Panc1 (cell line): ENCODE measurements at places on chromosomes 16 and 17.

DNA sequence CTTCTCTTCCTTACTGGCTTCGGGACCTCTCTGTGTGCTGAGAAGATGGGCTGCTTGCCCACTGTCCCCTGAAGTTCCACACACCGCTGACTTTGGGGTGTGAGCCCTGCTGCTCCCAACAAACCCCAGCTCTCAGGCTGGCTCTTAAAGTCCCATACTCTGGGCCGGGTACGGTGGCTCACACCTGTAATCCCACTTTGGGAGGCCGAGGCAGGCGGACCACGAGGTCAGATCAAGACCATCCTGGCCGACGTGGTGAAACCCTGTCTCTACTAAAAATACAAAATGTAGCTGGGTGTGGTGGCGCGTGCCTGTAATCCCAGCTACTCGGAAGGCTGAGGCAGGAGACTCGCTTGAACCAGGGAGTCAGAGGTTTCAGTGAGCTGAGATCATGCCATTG, 17.2 kb downstream of the CD7 start:
- DNase-seq, result no peak

- no peak for DNase-seq
These were observed 140.7 kb downstream of the C16orf78 start for GRCh38 chr16:49514073-49514980.

DNA sequence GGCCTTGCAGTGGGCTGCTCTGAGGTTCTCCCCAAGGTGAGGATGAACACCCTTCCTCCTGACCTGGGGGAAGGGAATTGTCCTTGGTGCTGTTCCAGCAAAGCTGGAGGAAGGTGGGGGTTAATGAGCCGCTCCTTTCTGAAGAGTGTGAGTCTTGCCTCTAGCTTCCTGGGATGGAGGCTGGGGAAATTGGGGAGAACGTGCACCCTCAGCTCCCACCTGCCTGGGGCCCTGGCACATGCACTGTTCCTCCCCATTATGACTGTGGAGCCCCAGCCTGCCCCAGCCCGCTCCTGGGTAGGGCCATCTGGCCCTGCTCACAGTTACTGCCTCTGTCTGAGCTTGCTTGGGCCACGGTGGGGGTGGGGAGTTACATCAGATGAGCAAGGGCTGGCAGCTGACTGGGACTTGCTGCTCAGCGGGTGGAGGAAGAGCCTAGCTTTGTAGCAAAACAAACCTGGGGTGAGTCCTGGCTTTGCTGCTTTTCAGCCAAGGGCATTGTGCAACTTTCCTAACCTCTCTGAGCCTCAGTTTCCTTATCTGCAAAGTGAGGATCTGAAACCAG, 11.1 kb downstream of the TNS4 start:
- DNase-seq, result no peak

GRCh38 chr17:71334048-71334751, 786.6 kb upstream of the SOX9 start:
- no peak for DNase-seq

DNA sequence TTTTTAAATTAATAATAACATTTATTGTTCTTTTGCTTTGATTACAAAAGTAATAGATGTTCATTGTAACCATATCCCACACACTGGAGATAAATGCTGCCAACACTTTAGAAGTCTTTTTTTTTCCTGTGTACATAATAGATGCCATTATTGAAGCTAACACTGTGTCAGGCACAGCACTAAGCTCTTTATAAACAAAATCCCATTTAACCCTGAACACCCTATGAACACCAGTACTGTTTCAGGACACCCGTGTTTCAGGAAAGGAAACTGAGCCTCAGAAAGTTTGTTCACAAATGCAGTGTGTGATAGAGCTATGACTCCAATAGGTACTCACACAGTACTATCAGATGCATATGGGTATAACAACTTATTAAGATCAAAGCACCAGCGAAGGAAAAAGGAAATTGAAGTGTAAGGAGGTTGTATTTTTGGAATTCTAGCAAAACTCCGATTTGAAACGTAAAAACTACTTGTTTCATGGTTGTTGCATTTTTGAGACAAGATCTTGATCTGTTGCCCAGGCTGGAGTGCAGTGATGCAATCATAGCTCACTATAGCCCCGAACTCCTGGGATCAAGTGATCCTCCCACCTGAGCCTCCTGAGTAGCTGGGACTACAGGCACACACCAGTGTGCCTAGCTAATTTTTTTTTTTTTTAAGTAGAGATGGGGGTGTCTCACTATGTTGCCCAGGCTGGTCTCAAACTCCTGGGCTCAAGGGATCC, 2.0 kb upstream of the KIFC3 start:
- no peak for DNase-seq
